ENCODE measurements at places on chromosomes 13 and 19.

DNA sequence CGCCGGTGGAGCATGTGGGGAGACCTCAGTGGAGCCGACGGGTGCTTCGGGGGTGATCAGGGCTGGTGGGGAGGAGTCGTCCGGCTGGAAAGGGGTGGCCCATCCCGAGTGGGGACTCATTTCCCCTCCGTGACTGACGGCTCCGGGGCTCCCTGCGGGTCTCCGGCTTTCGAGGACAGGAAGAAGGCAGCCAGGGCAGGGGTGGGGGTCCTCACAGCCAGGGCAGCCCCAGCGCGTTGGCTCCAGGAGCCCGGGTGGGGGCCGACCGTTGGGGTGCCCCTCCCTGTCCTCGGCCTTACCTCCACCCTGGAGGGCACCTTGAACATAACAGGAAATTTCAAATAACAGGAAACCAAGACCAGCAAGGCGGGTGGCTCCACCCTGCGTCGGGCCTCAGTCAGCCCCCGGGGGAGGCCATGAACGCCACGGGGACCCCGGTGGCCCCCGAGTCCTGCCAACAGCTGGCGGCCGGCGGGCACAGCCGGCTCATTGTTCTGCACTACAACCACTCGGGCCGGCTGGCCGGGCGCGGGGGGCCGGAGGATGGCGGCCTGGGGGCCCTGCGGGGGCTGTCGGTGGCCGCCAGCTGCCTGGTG is at the start of gene S1PR4:
Gene S1PR4, plus strand, starts transcription at position 393 of the 596 bp plus-strand sequence. Its CDS starts 24 bp downstream, at position 417.
- DNase-seq, result no peak

DNA sequence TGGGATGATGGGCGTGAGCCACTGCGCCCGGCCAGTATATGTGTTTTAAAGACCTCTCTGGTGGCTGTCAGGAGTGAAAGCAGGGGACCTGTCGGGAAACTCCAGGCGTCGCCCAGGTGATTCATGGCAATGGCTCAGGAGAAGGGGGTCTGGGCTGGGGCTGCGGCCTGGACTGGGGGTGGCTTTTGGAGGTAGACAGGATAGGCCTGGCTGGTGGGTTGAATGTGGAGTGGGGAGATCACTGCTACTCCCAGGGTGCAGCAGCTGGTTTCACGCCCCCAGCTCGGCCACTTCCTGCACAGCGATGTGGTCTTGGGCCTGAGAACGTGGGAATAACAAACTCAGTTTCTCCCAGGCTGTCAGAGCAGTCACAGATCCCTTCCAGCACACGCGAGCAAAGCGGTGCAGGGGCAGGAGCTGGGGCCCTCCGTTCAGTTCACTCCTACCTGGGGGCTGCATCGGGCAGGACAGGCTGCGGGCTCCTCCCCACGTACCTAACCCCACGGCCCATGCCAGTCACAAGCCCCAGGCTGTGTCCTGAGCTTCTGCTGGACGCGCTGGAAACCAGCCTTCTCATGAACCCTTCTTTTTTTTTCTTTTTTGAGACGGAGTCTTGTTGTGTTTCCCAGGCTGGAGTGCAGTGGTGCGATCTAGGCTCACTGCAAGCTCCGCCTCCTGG is 18.9 kb downstream of the KDM4B start:
- peak; percentile 49 for DNase-seq

DNA sequence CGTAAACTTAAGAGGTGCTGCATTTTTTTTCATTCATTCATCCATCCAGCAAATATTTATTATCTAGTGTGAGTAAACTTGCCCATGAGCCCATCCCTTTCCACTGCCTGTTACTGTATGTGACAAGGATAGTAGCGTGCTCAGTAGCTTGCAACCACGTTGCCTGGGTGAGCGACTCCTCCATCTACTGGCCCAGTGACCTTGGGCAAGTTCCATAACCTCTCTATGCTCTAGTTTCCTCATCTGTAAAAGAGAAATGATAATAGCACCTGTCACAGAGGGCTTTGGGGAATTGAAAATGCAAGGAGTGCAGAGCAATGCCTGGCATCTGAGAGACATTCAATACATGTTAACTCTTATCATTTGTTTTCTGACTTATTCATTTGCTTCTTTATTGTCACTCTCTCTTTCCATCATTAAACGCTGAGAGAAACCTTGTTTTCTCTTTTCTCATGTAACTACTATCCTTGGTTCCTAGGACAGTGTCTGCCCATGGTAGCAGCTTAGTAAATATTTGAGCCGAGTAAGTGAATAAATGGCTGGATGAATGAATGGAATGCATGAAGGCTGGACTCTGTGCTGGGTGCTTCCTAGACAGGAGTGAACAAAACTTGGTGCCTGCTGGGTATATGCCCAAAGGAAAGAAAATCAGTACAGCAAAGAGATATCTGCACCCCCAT is 19.9 kb downstream of the LRCH1 start:
- DNase-seq, result no peak

DNA sequence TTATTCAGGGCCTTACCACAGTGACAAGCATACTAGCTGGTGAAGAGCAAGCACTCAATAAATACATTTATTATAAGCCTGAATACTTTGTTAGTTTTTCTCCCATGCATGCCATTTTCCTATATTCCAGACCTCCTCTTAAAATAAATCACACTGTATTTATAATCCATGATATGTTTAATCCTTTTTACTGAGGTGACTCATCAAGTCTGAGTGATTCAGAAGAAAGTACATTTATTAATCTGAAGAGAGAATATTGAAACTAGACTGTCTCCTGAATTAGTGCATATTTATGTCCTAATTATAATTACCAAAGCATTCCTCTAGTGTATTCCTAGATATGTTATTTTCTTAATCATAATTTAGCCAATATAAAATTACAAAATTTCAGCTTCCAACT is 323.3 kb downstream of the NALCN start:
- DNase-seq, result peak; percentile 3

DNA sequence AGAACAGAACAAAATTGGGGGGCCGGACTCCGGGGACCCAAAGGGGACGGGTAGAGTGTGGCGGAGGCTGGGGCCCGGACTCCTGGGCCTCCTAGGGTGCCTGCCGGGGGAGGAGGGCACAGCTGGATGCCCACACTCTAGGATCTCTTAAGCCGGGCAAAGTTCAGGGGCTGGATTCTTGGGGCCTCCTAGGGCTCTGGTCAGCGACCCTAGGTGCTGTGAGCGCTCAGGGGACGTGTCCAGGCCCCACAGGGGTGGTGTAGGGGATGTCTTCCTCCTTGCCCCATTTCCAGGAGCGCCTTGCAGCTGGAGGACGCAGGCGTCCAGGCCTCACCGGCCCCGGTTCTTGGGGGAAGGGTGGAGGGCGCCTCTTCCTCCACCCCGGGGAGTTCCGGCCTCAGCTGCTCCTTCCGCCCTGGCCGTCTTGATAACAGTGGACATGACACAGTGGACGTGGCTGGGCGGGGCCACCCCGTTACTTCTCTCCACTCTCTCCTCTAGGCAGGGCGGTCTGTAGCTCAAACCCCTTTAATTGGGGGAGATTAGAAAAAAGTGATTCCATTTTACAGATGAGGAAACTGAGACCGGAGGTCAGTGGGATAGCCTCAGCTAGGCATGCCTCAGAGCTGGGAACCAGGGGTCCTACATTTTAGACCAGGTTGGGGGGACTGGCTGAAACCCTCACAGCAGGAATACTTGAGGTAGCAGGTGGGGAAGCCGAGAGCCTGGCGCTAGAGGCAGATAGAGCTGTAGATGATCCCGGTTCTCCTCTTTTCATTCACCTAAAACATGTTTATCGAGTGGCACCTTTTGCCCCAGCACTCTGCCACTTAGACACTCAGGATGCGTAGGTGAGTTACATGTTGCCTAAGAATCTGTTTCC is 705 bp downstream of the STXBP2 start:
- DNase-seq, result peak; percentile 47

DNA sequence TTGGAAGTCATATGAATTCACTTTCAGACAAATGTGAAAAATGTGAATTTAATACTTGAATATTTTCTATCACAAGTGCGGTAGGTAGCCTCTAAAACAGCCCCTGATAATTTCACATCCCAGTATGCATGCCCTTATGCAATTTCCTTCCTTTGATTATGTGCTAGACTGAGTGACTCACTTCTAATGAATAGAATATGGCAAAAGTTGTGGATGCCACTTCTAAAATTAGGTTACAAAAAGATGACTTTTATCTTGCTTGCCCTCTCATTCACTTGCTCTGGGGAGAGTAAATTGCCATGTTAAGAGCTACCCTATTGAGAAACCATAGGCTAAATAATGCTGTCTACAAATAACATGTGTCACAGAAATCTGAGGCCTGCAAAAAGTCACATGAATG is 402.5 kb upstream of the PCDH9 start:
- peak; percentile 16 for DNase-seq

GRCh38 chr13:40287428-40287827 is 379.0 kb downstream of the FOXO1 start:
- DNase-seq, result no peak

GRCh38 chr13:76654263-76654662 is 231.9 kb downstream of the KCTD12 start:
- DNase-seq, result no peak

DNA sequence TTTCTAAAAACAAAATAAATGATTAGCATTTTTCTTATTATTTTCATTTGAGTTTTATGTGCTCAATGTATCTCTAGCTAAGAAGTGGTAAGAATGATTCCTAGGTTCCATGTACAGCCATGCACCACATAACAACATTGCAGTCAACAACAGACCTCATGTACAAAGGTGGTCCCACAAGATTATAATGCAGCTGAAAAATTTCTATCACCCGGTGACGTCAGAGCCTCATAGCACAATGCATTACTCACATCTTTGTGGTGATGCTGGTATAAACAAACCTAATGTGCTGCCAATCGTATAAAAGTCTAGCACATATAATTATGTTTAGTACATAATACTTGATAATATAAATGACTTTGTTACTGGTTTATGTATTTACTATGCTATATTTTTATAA is 120.5 kb downstream of the SLC7A1 start:
- peak; percentile 95 for DNase-seq

GRCh38 chr13:111460548-111461444 is 140.4 kb downstream of the TEX29 start:
- peak; percentile 61 for DNase-seq

DNA sequence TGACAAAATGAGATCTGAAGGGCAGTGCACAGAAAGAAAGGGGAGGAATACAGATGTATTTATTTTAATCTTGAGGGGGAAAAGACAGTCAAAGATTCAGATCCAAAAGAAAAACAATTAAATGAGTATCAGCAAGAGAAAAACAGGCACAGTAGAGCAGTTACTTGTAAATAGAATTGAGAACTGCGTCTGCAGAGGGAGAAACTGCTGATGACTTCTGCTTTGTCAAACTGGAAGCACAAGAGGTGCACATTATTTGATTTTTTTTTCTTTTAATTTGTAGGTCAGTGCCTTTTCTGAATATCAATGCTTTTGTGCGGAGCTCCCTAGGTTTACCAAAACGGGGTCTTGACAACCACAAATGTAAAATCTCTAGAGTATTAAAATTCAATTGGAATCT is 37.3 kb downstream of the EFNB2 start:
- no peak for DNase-seq

DNA sequence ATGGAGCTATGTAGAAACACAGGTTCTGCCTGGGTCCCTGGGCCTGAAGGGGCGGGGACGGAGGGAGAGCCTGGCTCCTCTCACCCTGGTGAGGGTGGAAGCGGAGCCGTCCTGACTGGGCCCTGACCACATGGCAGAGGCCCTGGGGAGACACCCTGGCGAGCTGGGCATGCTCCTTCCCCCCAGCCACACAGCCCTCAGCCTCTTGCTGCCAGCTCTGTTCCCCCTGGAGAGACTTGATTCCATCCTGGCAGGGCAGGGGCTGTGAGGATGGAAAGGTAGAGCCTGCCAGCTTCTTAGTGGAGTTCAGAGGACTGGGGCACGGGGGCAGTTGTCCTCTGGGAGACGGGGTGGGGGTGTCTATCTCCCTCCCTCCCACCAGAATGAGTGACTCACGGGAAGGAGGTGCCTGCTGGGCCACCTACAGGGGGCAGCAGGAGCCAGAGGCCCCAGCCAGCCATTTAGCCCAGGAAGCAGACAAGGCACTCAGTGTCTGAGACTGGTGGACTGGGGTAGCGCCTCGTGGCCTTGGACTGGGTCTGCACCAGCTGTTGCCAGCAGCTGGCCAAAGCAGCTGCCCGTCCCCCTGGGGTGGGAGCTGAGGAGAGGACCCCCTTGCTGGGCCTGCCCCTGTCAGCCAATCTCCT is 22.8 kb upstream of the RNF17 start:
- DNase-seq, result peak; percentile 6

- peak; percentile 10 for DNase-seq
Observed at GRCh38 chr13:39105110-39105509, 66.9 kb downstream of the NHLRC3 start.

DNA sequence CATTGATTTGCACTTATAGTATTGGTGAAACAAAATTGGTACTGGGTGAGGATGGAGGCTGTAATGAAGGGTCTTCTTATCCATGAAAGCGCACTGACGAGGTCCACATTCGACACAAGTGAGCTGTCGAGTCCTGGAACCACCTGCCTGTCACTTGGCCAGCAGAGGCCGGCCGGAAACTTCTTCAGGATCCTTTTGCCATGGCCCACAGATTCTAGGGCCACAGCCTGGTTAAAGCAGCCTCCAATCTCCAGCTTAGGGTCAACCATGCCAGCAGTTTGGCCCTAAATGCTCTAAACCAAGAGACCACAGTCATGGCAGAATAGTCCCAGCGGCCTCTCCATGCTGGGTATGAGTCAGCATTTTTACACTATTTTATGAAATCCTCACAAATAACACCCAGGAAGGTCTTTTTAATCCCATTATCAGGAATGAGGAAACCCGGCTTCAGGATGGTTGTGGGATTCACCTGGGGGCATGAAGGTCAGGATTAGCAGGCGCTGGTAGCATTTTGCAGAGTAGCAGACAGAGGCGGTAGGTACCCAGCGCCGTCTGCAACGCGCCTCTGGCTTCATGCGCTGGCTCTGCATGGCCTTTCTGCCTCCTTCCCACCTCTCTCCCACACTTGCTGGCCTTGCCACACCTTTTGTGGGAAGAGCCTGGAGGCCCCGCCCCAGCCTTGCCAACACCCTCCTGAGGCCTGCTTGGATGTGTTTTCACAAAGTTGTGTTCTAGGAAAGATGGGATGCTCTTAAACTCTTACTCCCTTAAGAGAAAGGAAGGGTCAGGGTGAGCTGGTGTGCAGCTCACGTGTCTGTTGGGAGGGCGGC is 15.2 kb downstream of the GAS6 start:
- no peak for DNase-seq

DNA sequence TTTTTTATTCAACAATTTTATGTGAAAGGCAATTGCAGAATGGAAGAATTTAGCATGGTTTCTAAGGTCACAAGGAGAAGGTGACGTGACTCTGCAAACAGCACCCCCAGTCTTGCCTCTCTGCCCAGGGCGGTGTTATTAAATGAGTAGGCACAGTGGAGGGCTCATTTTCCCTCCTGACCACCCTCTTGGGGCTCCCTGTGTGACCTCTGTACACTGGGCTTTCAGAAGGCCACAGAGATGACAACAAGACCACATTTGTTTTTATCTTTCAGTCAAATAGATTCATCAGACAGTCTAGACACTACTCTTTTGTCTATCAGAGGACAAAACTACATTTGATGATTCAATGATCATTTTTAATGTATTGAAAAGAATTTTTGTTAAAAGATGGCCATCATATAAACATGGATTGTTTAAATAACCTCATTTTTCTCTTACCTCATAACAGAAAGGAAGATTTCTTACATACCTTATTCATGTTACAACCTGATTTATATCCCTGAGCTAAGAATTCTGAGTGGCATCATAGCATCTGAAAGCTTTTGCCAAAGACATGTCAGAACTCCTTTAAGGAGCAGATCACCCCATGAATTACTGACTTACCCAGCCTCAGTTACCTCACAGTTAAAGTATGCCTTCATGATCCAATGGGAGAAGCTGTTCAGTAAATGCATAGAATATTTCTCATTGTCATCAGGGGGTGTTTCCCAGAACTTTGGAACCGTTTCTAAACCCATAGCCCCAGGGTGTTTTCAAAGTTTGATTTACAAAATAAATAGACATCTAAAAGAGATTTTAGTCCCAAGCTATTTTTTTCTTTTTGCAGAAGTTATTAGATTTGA is 184.0 kb upstream of the RFC3 start:
- peak; percentile 78 for DNase-seq

Measured in choroid plexus epithelial cell (primary cell).